Large intestine (tissue), 12 donors: ENCODE measurements at places on chromosomes 4 and X. TPM values are rescaled to one million over a fixed set of nuclear protein-coding genes. Genes with fewer than 3 reads are reported as not detected.

The GUCY1B1 gene
- polyA plus RNA-seq: 13.5 TPM

The BMP3 gene
- 7.6 TPM for polyA plus RNA-seq

The PGRMC1 gene
- polyA plus RNA-seq: 276 TPM

The BRS3 gene
- polyA plus RNA-seq: 0.03 TPM

The CXCL10 gene
- 3.9 TPM for polyA plus RNA-seq

The ALPK1 gene
- 25.5 TPM for polyA plus RNA-seq

The ENOPH1 gene
- polyA plus RNA-seq: 44.7 TPM

DNA sequence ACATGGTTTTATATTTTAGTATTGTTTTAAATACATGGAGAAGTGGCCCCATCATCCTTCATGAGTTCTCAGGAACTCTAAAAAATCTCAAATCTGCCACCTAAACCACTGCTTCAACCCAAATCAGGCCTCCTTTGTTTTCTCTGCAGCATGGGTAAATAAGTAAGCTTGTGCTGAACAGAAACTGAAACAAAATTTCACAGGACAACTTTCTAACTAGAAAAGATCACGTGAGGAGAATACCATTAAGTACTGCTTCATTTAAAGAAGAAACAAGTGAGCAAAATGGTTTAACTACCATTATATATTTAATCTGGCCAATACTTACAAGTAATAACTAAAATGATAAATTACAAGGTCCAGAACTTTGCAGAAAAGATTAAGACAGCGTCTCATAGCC is 2.5 kb downstream of the ARAP2 start:
- peaks cover 5% of the 10 kb centered on the region for H3K36me3 ChIP-seq
- DNase-seq: no peak
- H3K4me1 ChIP-seq: no peaks in the 10 kb centered on the region
- peaks cover 6% of the 10 kb centered on the region for H3K27me3 ChIP-seq
- H3K4me3 ChIP-seq: peak overlapping the region; percentile 4

DNA sequence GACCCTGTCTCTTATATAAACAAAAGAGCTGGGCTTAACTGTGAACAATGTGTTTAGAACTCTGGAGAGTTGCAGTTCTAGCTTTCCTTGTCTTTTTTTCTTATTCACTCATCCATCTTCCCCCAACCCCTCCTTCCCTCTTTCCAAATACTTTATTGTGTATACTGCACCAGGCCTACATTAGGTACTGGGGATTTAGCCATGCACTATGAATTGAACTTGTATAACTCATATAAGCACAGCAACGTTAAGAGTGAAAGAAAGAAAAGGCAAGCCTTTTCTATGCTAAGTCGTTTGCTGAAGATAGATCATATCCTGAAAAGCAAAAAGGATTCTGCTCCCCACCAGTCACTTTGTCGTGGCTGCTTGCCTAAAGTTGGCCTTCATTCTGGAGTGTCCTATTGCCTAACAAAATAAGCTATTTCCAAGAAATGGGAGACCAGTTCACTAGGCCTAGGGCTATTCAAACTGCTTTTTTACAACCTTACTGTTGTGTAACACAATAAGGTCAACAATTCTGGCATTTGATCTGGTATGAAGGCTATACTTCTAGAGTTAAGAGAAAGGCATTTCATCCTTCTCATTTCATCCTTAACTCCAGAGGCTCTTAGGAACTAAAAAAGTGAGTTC is 32.2 kb downstream of the CCNI start:
- peaks cover 26% of the 10 kb centered on the region for H3K4me1 ChIP-seq
- no peak overlapping the region for H3K4me3 ChIP-seq
- H3K27ac ChIP-seq: no peak overlapping the region
- H3K27me3 ChIP-seq: no peaks in the 10 kb centered on the region
- H3K36me3 ChIP-seq: peaks cover 19% of the 10 kb centered on the region

GRCh38 chr4:55503169-55503568 is 43.5 kb downstream of the CLOCK start:
- no peaks in the 10 kb centered on the region for H3K27me3 ChIP-seq
- H3K4me1 ChIP-seq: no peaks in the 10 kb centered on the region
- H3K27ac ChIP-seq: no peak overlapping the region
- H3K36me3 ChIP-seq: peaks cover 5% of the 10 kb centered on the region

DNA sequence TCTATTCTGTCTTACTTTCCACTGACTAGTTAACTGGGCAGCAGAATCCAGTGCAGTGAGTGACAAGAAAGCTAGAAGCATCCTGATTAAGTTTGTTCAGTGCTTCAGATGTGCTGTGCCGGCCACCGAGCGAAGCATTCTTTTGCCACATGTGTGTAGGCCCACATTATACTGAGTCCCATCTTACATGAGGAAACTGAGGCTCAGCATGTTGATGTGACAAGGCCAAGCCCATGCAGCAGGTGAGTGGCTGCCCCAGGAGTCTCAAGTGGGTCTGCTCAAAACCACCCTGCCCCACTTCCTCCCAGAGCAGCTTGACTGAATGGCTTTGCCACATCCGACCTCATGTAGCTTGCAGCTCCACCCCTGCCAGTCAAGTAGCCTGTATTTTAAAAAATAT is 50.5 kb downstream of the RHOH start:
- H3K4me1 ChIP-seq: no peaks in the 10 kb centered on the region
- no peak overlapping the region for H3K27ac ChIP-seq
- H3K36me3 ChIP-seq: no peaks in the 10 kb centered on the region
- DNase-seq: no peak
- no peak overlapping the region for H3K4me3 ChIP-seq
- H3K27me3 ChIP-seq: no peaks in the 10 kb centered on the region

DNA sequence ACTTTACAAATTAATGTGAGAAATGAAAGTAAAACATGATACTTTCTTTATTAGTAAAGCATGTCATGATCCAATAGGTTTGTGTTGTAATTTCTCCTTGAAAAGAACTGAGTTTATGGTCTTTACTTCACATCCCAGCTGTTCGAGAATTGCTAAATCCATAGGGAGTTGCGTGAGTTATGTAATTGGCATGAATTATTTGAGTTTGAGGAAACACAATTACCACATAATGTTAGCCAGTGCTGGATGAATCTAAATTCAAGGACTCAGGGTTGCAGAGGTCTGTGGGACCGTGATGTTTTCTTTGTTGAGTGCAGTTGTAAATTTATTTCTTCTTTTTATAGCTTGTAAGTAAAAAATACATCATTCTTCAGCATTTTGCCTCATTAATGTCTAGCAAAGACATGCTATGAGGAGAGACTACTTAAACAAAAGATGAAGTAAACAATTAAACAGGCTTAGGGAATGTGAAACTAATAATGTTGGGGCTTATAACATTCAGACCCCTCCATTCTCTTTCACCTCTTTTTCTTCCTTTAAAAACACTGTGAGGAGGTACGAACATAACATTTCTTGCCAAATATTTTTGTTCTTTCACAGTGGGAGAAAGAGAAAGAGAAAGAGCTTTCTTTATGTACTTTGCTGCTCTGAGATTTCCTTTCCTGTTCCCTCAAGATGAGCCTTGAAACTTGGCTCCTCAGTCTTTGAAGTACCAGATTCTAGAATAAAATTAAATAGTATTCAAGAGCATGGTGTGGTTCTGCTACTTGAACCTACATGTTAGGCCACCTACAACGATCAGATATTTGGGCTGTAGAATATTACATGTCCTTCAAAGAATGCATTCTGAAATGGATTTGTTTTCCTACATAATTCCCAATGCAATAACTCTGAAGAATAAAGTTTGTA is 159.6 kb upstream of the ANK2 start:
- H3K4me3 ChIP-seq: no peak overlapping the region
- no peaks in the 10 kb centered on the region for H3K4me1 ChIP-seq
- no peaks in the 10 kb centered on the region for H3K27me3 ChIP-seq
- no peaks in the 10 kb centered on the region for H3K36me3 ChIP-seq
- H3K27ac ChIP-seq: peak overlapping the region; percentile 39
- DNase-seq: no peak

GRCh38 chrX:150282953-150283352 is 80.2 kb upstream of the MAMLD1 start:
- no peak overlapping the region for H3K4me3 ChIP-seq
- no peaks in the 10 kb centered on the region for H3K4me1 ChIP-seq
- no peaks in the 10 kb centered on the region for H3K27me3 ChIP-seq
- DNase-seq: no peak
- H3K36me3 ChIP-seq: no peaks in the 10 kb centered on the region

- H3K4me3 ChIP-seq: no peak overlapping the region
- no peaks in the 10 kb centered on the region for H3K4me1 ChIP-seq
- H3K36me3 ChIP-seq: no peaks in the 10 kb centered on the region
- H3K27me3 ChIP-seq: no peaks in the 10 kb centered on the region
- H3K27ac ChIP-seq: no peak overlapping the region
- no peak for DNase-seq
Measured at GRCh38 chr4:181364504-181364903, 878.7 kb upstream of the TENM3 start.

DNA sequence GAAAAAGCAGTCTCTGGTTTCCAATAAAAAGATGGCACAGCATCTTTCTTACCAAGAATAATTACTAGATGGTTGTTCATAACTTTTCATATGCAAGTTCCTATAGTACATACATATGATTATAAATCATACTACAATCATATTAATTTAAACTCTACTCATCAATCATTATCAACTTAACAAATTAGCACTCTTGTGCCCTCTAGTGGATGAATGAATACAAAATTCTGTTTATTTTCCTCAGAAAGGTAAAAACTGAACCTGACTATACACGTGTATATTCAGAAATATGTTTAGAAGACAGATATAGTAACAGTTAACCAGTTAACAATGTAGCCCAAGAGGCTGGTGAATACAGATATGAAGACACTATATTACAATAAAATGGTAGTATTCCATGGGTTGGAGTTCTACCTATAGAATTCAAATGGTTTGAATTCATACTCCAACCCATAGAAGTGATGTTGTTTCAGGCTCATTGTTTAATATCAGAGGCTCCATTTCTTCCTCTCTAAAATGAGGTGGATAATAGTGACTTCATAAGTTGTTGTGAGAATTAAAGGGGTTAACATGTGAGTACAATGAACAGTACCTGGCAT is 100.0 kb downstream of the ADAMTS3 start:
- no peak for DNase-seq
- no peak overlapping the region for H3K27ac ChIP-seq
- H3K4me1 ChIP-seq: no peaks in the 10 kb centered on the region
- no peaks in the 10 kb centered on the region for H3K36me3 ChIP-seq
- H3K4me3 ChIP-seq: no peak overlapping the region

DNA sequence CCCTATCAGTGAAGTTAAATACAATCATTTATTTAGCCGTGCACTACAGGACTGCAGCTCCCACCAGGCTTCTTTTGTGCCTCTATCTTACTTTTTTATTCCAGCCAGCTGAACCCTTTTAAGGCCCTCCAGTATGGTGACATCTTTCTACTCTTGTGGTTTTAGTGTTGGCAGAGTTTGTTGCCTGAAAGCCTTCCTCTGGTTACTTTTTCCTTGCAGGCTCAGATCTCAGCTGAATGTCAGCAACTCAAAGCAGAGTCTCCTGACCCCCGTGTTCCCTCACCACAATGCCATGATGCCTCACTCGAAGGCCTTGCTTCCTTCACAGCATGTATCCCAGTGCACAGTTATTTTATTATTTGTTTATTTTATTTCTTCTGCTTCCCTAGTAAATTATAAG is 818.9 kb upstream of the LCORL start:
- no peak overlapping the region for H3K27ac ChIP-seq
- no peak for DNase-seq
- no peaks in the 10 kb centered on the region for H3K4me1 ChIP-seq
- H3K36me3 ChIP-seq: no peaks in the 10 kb centered on the region
- no peaks in the 10 kb centered on the region for H3K27me3 ChIP-seq

DNA sequence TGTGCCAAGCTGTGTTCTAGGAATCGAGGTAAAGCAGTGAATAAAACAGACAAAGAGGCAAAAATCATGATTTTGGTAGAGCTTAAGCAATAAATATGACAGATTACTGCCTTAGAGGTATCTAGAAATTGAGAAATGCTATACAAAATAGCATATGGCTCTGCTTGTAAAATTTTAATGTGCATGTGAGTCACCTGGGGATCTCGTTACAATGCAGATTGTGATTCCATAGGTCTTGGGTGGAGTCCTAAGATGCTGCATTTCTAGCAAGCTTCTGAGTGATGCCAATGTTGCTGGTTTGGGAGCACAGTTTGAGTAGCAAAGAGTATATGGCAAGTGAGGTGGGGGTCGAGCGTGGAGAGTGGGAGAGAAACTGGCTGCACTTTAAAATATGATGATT is 697.3 kb upstream of the MAGEB2 start:
- no peak for DNase-seq
- no peaks in the 10 kb centered on the region for H3K27me3 ChIP-seq

DNA sequence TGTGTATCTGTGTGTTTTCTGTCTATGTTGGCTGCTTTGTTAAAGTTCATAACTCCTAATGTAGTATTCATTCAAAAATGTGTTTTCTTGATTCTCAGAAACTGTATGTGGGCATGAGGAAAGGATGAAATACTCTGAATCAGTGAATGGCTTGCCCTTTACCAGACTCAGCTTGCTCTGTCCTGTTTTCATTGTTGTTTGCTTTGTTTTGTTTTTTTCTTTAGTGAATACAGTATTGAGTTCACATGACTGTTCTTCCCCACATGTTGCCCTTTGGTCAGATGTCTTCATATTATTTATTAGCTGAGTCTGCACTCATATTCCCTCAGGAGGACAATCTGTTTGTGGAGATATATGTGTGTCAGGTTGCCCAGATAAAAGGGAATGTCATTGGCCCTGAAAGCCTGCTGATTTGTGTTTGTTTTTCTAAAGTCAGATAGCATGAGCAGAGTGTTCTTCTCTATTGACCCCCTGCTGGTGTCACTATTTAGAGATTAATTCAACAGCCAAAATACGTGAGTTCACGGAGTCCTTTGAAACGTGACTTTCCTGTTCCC is 1184.4 kb downstream of the RPA4 start:
- H3K27me3 ChIP-seq: no peaks in the 10 kb centered on the region
- H3K27ac ChIP-seq: no peak overlapping the region
- no peak overlapping the region for H3K4me3 ChIP-seq
- no peak for DNase-seq
- no peaks in the 10 kb centered on the region for H3K36me3 ChIP-seq
- H3K4me1 ChIP-seq: no peaks in the 10 kb centered on the region

DNA sequence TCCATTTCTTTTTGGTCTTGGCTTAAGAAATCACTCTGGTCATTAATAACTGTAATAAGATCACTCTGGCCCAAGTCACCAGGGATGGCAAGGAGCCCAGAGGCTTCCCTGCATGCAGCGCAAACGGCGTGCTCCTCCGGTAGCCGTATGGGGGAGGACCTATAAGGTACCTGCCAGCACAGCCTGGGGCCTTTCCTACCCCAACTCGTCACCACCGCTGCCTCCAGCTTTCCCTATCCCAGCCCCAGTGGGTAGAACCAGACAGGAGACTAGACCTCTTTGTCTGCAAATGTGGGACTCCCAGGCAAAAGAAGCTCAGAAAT is 25.9 kb downstream of the HAND2 start:
- H3K27me3 ChIP-seq: peaks cover 98% of the 10 kb centered on the region
- no peak for DNase-seq
- no peaks in the 10 kb centered on the region for H3K36me3 ChIP-seq
- H3K27ac ChIP-seq: no peak overlapping the region
- H3K4me1 ChIP-seq: peaks cover 14% of the 10 kb centered on the region

- peak; percentile 72 for DNase-seq
- peak overlapping the region; percentile 64 for H3K27ac ChIP-seq
- no peaks in the 10 kb centered on the region for H3K36me3 ChIP-seq
- peak overlapping the region; percentile 40 for H3K4me3 ChIP-seq
Measured at GRCh38 chrX:10833299-10834169, 213.1 kb upstream of the MID1 start.
